ENCODE measurements at places on chromosomes 5 and 9.
A peak's percentile ranks its signal among the peaks of the same experiment; 100 is the strongest.

DNA sequence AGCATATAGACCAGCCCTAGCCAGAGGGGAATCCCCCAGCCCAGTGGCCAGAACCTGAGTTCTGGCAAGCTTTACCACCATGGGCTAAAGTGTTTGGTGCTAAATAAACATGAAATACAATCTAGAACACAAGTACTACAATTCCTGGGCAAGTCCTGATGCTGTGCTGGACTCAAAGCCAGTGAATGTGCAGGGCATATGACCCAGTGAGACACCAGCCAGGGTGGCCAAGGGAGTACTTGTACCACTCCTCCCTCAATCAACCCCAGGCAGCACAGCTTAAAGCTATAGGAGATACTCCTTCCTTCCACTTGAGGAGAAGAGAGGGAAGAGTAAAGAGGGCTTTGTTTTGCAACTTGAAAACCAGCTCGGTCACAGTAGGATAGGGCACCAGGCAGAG, 63.6 kb downstream of the SSBP2 start:
- DNase-seq: no peak

DNA sequence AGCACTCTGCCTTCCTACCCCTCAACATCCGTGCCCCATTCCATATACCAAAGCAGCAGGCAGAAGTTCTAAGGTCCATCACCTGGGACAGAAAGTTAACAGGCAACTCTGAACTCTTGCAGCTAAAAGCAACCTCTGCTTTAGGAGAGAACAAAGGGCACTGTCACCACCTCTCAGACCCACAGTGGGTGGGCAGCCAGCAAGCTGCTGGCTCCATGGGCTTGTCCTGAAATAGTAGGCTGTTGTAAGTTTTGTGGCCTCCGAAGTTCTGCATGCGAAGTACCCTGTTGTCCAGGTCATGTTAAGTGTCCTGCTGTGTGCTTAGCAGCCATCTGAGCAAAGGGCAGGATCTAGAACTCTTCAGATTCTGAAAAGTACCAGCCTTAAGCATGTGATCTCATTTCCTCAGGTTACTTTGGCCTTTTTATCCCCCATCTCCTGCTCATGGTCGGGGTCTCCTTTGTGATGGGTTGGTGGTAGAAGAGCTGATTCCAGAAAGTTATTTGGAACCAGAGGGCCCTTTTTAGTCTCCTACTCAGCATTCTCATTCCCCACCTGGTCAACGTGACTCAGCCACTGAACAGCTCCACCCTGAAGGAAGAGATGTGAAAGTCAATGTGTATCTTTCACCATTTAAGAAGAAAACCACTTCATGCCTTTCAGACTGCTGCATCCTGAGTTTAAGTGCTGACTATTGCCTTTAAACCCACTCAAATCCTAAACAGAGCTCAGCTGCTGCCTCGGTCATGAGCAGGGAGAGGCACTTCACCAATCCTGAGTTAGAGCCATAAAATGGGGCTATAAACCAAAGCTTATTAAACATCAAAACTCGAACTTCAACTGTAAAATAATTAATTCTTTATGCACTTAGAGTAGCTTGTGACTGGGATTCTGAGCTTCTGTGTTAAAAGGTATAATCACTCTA, 121.4 kb downstream of the DPYSL3 start:
- no peak for DNase-seq

DNA sequence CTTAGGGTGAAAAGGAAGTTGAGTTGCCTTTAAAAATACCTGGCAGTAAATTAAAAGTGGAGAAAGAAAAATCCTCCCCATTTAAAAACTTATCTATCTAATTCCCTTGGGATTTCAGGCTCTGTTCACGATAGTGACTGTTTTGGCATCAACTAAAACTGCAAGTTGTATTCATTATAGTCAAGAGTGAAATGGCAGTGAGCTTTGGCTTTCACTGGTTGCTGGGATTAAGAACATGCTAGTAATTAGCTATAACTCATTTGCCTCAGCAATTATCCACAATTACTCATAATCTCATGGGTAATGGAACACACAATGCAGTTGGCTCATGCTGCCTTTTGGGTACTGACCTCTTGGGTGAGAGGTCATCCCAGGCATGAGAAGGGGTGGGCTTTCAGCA, 250.1 kb downstream of the GAS1 start:
- no peak for DNase-seq

GRCh38 chr9:24986331-24986730, 440.6 kb upstream of the IZUMO3 start:
- DNase-seq: no peak

GRCh38 chr5:78429332-78429980, 69.0 kb downstream of the SCAMP1 start:
- no peak for DNase-seq

- DNase-seq: no peak
Measured at GRCh38 chr5:61450493-61451279, 118.6 kb downstream of the ZSWIM6 start.

DNA sequence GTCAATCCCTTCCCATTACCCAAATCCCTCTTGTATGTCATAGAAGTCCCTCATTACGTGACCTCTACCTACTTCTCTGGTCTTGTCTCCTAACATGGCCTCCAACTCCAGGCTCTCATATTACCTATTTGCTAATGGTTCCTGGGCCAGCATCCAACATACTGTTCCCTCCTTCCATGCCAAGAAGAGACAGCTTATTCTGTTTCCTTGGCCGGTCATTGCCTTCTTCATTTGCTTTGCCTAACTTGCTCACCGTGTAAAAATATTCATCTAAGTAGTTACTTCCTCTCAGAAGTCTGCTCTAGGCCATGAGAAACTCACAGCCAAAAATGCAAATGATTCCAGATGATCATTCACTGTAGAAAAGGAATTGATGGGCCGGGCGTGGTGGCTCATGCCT, 8.9 kb upstream of the IL6ST start:
- no peak for DNase-seq

DNA sequence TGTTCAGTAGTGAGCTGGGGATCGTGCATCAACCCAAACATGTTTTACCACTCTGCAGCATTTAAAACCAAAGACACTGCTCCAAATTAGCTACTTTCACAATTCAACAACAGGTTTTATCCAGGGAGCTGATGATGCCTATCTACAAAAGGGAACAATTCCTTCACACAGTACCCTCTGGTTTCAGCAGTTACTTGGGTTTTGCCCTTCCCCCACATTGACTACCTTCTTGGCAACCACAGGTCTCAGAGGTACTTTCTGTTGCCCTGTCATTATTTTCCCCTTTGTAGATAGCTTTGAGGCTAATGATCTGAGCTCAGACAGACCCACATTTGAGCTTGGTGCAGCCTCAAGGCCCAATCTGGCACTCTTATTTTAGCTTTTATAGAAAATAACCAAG, 96.1 kb downstream of the WDR41 start:
- DNase-seq: no peak

GRCh38 chr5:128927644-128928043, 37.6 kb upstream of the SLC27A6 start:
- no peak for DNase-seq

DNA sequence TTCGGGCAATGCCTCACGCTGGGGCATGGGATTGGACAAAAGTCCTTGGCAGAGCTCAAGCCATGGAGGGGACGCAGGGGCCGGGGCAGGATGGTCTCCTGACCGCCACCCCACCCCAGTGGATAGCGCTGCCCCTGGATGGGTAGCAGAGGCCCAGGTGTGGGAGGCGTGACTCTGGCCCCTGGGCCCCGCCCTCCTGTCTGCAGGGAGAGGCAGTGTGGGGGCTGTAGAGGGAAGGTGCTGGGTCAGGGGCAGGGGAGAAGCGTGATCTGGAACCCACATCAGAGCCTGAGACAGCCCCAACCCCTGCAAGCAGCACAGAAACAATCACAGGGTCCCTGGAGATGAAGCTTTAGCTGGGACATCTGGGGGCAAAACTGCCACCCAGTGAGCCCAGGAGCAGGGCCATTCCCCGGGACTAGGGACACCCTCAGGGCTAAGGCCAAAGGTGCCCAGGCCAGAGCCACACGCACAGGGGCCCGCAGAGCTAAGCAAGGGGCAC, 36.2 kb downstream of the NACC2 start:
- no peak for DNase-seq

DNA sequence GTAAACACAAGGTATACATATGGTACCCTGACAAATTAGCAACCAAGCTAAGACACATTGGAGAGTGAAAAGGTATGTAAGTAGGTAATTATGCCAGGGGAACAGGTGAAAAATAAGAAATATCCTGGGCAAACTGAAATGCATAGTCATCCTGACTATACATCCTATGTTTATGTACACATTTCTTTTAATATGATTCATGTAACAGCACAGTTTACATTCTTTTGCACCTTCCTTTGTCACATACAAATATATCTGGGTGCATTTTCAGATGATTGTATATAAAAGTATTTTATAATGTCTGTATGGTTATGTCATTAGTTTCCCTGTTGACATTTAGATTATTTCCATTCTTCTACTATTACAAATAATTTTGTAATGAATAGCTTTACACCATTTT, 1146.9 kb downstream of the EFNA5 start:
- DNase-seq: no peak

DNA sequence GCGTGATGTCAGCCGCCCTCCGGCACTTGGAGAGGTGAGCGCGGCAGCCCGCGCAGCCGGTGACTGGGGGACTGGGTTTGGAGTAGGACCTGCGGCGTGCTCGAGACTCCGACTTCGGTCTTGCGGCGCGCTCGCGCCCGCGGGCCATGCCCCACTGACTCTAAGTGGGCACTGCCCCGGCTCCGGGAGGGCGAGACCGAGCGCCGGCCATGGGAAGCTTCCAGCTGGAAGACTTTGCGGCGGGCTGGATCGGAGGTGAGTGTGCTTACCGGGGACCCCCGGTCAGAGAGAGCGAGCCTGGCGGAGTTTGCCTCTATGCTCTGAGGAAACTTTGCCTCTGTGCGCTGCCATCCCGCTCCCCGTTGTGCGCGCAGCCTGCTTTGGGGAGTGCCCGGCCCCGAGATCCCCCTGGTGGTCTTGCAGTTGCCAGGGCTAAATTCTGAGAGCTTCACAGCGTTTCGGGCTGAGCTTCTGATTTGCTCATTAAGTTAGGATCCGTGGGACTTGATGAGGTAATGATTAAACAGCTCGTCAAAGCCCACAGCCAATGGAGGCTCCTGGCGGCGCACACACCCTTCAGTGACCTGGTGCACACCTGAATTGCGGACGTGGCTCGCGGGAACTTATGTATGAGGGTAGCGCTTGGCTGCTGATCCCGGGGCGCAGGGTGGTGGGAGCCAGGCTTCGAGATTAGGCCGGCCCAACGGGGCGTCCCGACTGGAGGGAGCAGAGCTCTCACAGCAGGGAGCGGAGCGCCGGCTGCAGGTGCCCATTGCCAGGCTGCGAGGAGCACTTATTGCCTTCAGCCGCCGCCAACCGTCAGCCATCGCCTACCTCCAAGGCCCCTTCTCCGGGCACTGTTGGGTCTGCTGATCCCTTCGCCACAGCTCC, at the start of gene SLC25A48:
Gene SLC25A48, plus strand, starts transcription at position 25 of the 891 bp plus-strand sequence. Its CDS starts 185 bp downstream, at position 210.
- DNase-seq: peak; percentile 11

- DNase-seq: no peak
Measured at GRCh38 chr5:106966686-106967315, 703.9 kb downstream of the EFNA5 start.

- DNase-seq: no peak
Measured at GRCh38 chr5:137370096-137371071, 128.7 kb downstream of the SPOCK1 start.

- DNase-seq: no peak
Measured at GRCh38 chr5:21834863-21835262, 1018.3 kb downstream of the CDH12 start.

DNA sequence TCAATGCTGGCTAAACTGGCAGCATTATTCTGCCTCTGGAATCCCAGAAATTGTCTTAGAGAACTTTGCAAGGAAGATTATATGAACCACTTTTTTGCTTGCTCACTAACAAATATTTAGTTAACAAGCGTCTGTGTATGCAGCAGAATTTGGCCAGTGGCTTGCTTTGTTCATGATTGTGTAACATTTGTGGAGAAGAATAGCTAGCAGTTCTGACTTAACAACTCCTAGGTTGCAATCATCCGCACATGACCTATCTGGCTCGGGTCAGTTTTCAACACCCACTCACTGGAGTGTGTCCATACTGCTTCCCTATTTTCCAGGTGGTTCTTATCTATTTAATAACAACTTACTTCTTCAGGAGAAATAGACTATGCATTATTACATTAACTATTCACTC, 98.5 kb downstream of the SNX18 start:
- DNase-seq: no peak

GRCh38 chr9:93302586-93303257, 118.8 kb downstream of the WNK2 start:
- DNase-seq: peak; percentile 61

DNA sequence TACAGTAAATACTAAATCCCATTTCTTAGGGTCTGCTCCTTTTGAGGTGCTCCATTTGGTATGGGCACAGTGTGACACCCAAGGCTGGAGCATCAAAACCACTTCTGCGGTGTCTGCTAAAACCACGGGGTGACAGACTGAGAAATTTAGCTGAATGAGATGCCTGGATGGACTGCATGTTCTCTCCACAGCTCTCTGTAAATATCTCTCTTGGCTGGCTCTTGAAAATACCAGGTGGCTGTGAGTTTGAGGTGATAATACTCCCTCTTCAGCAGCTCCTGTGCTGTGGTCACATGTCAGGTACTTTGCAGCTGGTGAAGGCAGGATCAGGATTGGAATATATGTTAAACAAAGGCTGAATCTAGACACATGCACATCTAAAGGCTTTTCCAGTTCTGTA, 93.7 kb upstream of the SIMC1 start:
- no peak for DNase-seq

DNA sequence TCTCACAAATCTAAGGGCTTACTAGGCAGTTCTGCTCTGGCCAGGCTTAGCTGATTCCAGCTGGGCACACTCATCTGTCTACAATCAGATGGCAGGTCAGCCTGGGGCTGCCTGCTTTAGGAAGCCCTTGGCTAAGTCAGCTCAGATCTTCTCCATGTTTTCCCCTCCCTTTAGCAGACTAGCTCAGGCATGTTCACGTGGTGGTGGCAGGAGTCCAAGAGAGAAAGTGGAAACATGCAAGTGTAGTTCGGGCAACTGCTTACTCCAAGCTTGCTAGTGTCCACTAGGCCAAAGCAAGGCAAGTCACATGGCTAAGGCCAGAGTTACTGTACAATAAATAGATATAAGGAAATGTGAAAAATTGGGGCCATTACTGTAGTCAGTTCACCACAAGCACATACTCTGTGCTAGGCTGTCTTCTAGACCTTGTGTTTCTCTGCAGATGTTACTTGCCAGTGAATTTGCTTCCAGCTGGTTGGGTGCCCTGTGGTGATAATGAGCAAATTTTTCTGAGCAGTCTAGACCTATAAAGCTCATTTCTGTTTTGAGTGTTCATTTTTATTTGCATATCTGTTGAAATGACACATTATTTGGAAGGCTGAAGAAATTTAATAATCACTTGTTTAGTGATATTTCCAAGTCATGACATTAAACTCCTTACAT, 38.3 kb downstream of the RECK start:
- DNase-seq: no peak

- no peak for DNase-seq
Measured at GRCh38 chr5:166341740-166342337, 1949.6 kb upstream of the WWC1 start.

- no peak for DNase-seq
Measured at GRCh38 chr5:179397516-179397915, 52.3 kb upstream of the ADAMTS2 start.

GRCh38 chr5:53481887-53482716, 1.7 kb downstream of the FST start:
- peak; percentile 57 for DNase-seq

Measured in stimulated activated CD4-positive, alpha-beta T cell treated with anti-CD3 and anti-CD28 coated beads, Interleukin-4, amount 100 ng/mL, for 1 hour (primary cell).